DMS 273 treated with DMSO at 0.1 percent for 48 hours (cell line): ENCODE measurements at places on chromosomes 11 and 22.

GRCh38 chr11:116420030-116420429 lies 352.8 kb downstream of the BUD13 start:
- no peak for DNase-seq

GRCh38 chr11:36383195-36383594 lies 87.1 kb downstream of the PRR5L start:
- no peak for DNase-seq

- DNase-seq = no peak
Observed at GRCh38 chr11:12725863-12726682, 51.9 kb downstream of the TEAD1 start.

- no peak for DNase-seq
Observed at GRCh38 chr22:44075670-44076069, 51.6 kb downstream of the PARVB start.

DNA sequence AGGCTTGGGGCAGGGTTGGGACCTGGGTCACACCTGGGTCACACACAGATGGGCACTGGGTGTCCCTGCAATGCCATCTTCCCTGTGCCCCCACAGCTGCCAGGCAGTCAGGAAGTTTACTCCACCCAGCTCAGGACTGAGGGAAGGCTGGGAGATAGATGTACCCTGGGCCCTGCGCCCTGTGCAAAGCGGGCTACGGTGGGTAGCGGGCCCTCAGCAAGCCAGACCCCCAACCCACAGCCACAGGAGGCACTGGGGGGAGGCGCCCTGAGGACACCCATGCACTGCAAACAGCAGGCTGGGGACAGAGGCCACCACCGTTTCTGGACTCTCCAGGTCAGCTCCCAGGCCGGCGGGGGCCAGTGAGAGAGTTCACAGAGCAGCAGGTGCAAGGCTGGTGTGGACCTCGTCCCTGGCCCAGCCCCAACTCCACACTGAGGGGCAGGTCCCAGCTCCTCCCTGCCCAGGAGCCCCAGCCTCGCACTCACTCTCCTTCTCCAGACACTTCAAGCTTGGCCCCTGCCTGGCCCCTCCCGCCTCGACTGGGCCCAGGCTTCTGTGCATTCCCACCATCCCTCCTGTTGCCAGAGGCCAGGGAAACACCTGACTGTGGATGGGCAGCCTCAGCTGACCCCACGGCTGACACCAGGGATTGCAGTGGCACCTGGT lies 4.9 kb downstream of the DUSP8 start:
- no peak for DNase-seq

DNA sequence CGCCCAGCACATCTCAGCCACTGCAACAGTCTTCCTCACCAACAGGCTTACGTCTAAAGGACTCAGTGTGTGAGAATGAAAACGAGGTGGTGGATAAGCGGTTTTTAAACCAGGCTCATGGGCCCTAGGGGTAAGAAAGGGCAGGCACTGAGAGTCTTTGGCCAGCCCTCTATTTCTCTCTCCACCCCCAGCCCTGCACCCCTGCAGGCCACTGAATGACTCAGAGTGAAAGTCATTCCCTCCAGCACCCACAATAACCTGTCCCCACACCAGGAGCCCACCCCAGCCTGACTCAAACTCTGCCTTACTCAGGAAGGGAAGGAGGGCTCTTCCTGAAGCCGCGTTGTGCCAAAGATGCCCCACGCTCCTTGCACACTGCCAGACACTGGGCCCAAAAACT lies 72.0 kb downstream of the LARGE1 start:
- no peak for DNase-seq

DNA sequence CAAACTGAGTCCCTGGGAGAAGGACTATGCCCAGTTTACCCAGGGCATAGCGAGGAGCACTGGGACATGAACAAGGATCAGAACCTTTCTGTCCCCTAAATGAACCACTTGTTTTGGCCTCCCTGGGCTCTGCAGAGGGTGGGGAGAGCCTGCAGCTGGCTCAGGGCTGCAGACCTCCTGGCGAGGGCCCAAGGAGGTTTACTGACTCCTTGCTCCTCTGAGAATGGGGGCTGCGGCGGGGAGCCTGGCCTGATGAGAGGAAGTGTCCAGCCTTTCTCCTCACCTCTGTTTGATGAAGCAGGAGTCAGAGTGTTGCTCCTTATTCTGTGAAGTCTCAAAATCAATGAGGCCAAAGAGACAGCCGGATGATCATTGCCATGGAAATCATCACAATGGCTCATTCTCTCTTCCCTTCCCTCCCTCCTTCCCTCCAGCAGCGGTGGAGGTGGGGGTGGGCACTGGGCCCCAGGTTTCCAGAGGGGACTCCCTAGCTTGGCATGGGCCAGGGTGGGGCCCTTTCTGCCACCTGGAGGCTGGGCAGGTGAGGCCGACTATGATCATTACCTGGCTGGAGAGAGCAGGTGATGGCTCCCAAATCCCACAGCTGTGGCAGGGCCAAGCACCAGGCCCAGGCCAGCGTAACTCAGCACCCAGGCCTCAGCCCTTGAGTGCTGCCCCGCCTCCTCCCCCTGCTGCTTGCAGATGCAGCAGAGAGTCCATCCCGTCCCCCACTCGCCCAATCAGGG lies 169.7 kb downstream of the CEP164 start:
- DNase-seq = no peak
